ENCODE measurements at places on chromosomes 2 and 18. TPM values are rescaled to one million over a fixed set of nuclear protein-coding genes. Genes with fewer than 3 reads are reported as not detected.

Gene SPP2
- total RNA-seq = not detected

Gene TFPI
- total RNA-seq = 74.7 TPM

Gene IL1RL2
- total RNA-seq = not detected

Gene FIGN
- total RNA-seq = 0.02 TPM

Gene PLB1
- not detected for total RNA-seq

Gene FHL2
- total RNA-seq = 33.6 TPM

Gene RELCH
- 9.1 TPM for total RNA-seq

Gene SCN2A
- 0.27 TPM for total RNA-seq

Gene MPPE1
- 14.2 TPM for total RNA-seq

Gene MC2R
- total RNA-seq = not detected

Gene ABCG8
- not detected for total RNA-seq

Gene RTP5
- total RNA-seq = not detected

Gene VWC2L
- total RNA-seq = not detected

Gene EPHA4
- 0.09 TPM for total RNA-seq

Gene GALR1
- not detected for total RNA-seq

Gene ANKRD29
- total RNA-seq = not detected

Gene HOXD3
- total RNA-seq = not detected

Gene CNDP1
- not detected for total RNA-seq
